CD4-positive, CD25-positive, alpha-beta regulatory T cell (primary cell): ENCODE measurements at places on chromosomes 5 and 9. TPM values are rescaled to one million over a fixed set of nuclear protein-coding genes. Genes with fewer than 3 reads are reported as not detected.

Gene PRSS3
- not detected for total RNA-seq

GRCh38 chr5:50887889-50888633 is 221.6 kb downstream of the PARP8 start:
- H3K4me3 ChIP-seq = no peak overlapping the region
- H3K27ac ChIP-seq = no peak overlapping the region
- no peaks in the 10 kb centered on the region for H3K36me3 ChIP-seq
- H3K27me3 ChIP-seq = peaks cover 1% of the 10 kb centered on the region
- no peaks in the 10 kb centered on the region for H3K4me1 ChIP-seq

DNA sequence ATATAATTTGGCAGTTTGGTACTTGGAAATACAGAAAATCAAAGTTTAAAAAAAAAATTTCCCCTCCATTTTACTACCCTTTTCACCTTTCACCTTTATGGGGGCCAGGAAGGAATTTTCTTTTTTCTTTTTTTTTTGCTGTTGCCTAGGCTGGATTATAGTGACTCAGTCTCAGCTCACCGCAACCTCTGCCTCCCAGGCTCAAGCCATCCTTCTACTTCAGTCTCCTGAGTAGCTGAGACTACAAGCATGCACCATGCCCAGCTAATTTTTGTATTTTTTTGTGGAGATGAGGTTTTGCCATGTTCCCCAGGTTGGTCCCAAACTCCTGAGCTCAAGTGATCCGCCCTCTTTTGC is 9.1 kb downstream of the CHMP5 start:
- peaks cover 89% of the 10 kb centered on the region for H3K36me3 ChIP-seq
- no peak overlapping the region for H3K27ac ChIP-seq
- no peak overlapping the region for H3K4me3 ChIP-seq
- DNase-seq = no peak

- H3K27ac ChIP-seq = peak overlapping the region; percentile 55
- peaks cover 68% of the 10 kb centered on the region for H3K4me1 ChIP-seq
- peaks cover 31% of the 10 kb centered on the region for H3K36me3 ChIP-seq
- DNase-seq = no peak
These were observed 25.6 kb downstream of the STK10 start for GRCh38 chr5:172162323-172162986.

DNA sequence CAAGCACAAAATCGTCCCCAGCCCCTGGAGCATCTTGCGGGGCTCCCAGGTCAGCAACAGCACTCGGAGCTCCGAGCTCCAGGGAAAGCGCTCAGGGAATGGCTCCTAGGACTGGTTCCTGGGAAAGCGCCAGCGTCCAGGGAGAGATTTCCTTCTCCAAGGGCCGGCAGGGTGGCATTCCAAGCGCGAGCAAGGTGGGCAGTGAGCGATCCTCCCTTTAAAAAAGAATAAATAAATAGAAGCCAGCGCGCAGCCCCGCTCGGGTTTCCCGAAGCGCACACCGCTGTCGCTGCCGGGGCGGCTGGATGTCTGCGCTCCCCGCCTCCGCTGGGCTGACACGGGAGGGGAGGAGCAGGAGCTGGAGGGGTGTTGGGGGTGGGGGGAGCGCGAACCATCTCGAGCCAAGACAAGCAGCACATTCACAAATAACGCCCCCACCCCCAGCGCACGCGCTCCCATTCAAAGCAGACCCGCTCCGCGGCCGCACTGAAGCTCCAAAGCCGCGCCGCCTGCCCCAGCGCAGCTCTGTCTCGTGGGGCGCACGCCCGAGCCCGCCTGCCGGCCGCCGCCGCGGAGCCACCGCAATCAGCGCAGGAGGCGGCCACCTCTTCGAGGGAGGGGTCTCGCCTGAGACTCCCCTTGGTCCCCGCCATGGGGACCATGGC is 327.4 kb downstream of the SH3GL2 start:
- H3K27ac ChIP-seq = no peak overlapping the region
- no peaks in the 10 kb centered on the region for H3K36me3 ChIP-seq
- H3K27me3 ChIP-seq = no peaks in the 10 kb centered on the region
- H3K4me3 ChIP-seq = no peak overlapping the region
- DNase-seq = no peak
- no peaks in the 10 kb centered on the region for H3K4me1 ChIP-seq

DNA sequence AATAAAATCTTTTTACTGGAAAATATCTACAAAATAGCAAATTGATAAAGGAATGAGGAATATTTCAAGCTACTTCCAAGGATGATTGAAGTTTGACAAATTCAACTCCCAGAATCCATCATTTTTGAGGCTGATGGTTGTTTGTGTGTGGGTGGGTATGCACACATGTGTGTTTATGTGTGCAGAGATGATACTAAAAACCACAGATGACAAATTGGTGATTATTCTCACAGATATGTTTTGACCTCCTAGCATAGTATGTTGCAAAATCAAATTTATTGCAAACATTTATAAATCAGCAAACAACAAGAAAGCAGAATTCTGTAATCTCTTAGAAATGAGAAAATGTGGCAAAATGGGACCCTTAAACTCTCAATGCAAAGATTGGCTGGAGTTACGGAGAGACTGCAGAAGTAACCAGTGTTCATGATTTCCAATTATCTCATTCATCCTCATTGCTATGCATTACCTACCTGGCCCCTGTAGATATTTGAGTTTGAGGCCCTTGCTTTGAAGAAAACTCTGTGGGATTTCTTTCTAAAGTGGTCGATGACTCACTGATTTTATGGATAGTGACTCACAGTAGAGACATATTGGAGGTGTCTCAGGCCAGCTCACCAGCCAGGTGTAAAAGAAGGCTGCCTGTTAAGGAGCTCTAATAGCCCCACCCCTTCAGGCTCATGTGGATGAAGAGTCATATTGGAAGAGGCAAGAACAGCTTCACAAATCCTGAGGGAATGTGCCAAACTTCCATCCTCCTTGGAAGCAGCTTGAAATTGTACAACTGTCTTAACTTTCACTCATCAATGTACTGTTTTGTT is 44.6 kb upstream of the TMC1 start:
- H3K27ac ChIP-seq = no peak overlapping the region
- H3K36me3 ChIP-seq = no peaks in the 10 kb centered on the region
- H3K4me1 ChIP-seq = no peaks in the 10 kb centered on the region
- DNase-seq = peak; percentile 39

GRCh38 chr9:33341182-33341581 is 50.9 kb downstream of the NFX1 start:
- H3K27ac ChIP-seq = no peak overlapping the region
- H3K4me1 ChIP-seq = no peaks in the 10 kb centered on the region
- no peak for DNase-seq
- peaks cover 71% of the 10 kb centered on the region for H3K36me3 ChIP-seq

DNA sequence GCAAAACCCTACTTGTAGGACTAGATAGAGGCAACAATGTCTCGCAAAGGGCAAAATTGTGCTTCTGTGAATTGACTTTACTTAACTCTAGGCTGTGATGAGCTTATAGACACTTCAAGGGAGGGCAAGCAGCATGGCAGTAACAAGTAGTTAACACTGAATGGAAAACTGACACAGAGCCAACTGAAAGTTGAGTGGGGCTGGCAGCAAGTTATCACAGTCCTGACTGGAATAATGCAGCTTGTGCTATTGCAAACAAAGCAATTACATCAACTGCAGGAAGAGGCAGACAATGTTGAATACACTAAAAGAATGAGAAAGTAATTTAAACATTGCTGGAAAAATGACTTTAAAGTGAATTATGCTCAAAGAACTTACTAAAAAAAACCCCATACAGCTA is 62.2 kb downstream of the RNF38 start:
- H3K27ac ChIP-seq = no peak overlapping the region
- H3K36me3 ChIP-seq = peaks cover 77% of the 10 kb centered on the region
- no peaks in the 10 kb centered on the region for H3K4me1 ChIP-seq
- no peaks in the 10 kb centered on the region for H3K27me3 ChIP-seq
- H3K4me3 ChIP-seq = no peak overlapping the region
- DNase-seq = no peak

DNA sequence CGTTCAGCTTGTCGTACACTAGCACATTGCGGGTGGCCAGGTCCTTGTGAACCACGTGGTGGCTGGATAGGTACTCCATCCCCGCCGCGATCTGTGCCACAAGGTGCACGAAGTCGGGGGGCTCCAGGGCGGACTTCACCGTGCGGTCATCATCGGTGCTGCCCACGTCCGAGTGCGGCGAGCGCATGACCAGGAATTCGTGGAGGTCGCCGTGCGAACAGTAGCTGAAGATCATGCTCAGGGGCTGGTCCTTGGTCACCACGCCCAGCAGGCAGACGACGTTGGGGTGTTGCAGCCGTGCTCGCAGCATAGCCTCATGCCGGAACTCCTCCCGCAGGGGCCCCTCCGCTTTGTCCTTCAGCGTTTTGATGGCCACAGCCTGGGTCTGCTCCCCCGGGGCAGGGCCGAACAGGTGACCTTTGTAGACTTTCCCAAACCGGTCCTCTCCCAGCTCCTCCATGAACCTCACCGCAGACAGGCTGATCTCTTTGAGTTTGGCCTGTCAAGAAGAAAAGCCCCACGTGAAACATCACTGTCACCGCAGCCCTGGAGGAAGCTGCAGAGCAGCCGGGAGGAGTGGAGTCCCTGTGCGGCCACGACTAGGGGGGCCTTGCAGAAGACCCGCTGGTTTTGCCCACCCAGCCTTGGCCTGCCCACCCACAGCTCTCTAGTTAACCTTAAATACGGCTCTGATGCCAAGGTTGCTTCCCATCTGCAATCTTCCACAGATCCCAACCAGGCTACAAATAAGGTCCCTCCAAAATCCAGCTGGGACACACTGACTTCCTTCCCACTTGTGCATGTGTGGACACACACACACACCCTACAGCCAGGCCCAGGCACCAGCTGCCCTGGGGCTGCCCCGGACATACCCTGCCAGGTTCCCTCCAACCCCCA is 225.2 kb downstream of the ROR2 start:
- DNase-seq = no peak
- no peak overlapping the region for H3K4me3 ChIP-seq
- H3K27me3 ChIP-seq = peaks cover 3% of the 10 kb centered on the region

DNA sequence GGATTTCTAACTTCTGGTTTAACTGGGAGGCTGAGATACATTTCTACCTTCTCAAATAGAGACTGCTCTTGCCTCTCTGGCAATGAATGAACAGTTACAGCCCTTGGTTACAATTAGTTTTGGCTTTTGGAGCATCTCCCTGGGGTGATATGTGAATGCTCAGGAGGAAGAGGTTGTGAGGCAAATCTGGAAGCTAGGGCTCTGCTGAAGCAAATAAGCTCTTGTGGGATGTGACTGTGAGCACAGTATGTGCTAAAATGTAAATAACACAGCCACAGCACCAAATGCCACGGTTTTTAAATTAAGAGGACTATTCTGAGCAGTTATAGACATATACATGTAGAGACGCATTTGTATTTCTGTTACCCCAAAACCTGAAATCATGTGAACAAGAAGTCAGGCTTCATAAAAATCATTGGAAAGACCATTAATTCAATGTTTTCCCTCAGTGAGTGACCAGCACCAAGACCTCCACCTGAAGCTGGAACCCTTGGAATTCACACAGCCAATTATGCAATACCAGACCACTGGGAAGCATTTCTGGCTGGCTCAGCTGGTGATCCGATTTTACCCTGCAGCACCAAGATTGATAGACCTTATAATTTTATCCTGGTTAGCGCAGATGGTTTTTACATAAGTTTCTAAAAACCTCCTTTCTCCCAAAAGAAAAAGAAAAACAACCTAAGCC is 3.0 kb upstream of the SLC44A1 start:
- DNase-seq = no peak
- peaks cover 19% of the 10 kb centered on the region for H3K27me3 ChIP-seq
- no peaks in the 10 kb centered on the region for H3K36me3 ChIP-seq
- H3K4me1 ChIP-seq = peaks cover 23% of the 10 kb centered on the region
- H3K27ac ChIP-seq = no peak overlapping the region
- H3K4me3 ChIP-seq = no peak overlapping the region

GRCh38 chr9:12680341-12680740 is 12.8 kb upstream of the TYRP1 start:
- no peaks in the 10 kb centered on the region for H3K4me1 ChIP-seq
- H3K27ac ChIP-seq = no peak overlapping the region
- no peak for DNase-seq
- no peak overlapping the region for H3K4me3 ChIP-seq

Gene PCDHGA12
- not detected for total RNA-seq
